ENCODE measurements at places on chromosomes 2 and 18. TPM values are rescaled to one million over a fixed set of nuclear protein-coding genes. Genes with fewer than 3 reads are reported as not detected.

- DNase-seq: no peak
Measured at GRCh38 chr2:144351687-144352086, 168.2 kb downstream of the ZEB2 start.

GRCh38 chr2:177078416-177078815 is 134.2 kb upstream of the HNRNPA3 start:
- DNase-seq: peak; percentile 11

- no peak for DNase-seq
Measured at GRCh38 chr2:113230531-113230930, 48.2 kb downstream of the PAX8 start.

DNA sequence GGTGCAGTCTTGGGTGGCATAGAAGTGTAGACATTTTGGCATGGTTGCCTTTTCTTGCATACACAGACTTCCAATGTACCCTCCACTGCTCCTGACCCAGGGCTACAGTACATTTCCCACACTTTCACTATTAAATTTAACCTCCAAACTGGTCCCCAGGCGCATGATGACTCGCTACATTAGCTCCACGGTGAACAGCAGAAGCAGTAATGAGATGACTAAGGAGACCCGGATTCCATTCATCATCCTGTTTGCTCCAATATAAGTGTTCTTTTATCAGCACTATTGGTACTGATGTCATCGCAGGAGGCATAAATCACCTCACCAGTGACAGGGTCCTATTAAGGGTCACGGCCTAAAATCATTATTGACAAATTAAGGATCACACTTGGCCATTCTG is 316.5 kb downstream of the EN1 start:
- no peak for DNase-seq

DNA sequence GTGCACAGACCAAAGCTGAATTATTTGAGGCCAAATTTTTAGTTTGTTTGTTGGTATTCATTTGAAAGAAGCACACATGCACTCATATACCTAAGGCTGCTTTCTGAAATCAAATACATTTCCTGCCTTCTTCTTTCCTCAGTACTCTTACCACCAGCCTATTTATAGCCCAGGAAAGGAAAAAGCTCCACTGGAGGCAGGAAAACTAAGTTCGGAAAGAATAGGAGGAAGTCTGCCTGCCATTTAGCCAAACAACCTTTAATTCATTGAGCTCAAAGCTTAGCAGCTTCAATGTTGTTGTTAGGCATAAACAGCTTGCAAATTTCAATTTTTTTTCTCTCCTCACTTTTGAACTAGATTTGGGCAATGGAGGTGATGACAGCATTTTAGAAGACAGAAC is 40.4 kb upstream of the RASGRP3 start:
- no peak for DNase-seq

DNA sequence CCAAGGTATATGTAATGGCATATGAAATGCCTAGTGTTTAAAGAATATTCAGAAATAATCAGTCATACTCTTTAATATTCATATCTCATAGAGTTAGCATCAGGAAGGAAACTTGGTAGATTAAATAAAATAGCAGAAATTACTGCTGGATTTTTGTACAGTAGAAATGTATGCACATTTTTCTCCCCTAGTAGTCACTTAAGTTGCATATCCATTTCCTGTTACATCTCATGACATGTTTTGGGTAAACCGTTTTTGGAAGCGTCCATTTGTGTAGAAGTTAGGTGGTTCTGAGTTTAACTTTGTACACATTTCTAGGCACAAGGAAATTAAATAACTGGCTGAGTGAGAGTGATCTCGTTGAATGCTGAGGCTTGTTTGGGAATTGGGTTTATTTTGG is 21.9 kb downstream of the NEDD4L start:
- no peak for DNase-seq

DNA sequence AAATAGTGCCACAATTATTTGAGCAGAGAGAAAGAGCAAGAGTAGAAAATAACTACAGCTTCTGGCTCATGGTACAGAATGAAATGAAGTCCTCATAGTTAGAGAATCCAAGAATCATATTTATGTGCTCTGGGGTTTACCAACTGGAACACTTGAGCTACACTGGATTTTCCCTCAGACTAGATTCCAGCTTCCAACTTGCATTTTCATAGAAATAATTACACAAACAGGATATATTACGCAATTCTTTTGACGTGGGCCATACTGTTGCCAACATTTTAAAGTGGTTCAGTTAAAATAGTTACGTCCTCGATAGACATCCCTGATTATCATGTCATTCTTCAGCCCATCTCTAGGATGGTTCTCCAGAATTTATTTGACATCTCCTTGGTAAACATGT is 129.2 kb downstream of the ETAA1 start:
- DNase-seq: peak; percentile 20

- peak; percentile 38 for DNase-seq
Measured at GRCh38 chr18:67199993-67200617, 316.4 kb downstream of the DSEL start.

- DNase-seq: peak; percentile 79
Measured at GRCh38 chr2:55862673-55863390, 60.8 kb downstream of the EFEMP1 start.

DNA sequence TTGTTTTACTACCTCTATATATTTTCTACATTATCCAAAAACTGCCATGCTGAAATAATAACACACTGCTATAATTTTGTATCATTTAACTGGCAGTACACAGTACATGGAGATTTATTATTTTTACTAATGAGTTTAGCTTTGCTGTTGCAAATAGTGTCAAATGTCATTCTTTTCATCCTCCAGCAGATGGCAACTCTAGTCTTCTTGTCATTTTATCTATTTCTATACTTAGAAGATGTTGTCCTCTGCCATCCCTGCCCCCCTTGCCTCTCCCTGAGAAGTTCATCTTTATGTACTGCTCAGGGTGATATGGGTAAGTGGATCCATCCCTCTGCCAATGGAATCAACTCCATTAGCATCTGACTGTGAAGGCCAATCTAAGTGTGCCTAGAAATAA is 21.7 kb upstream of the LRRTM1 start:
- no peak for DNase-seq

- DNase-seq: no peak
Measured at GRCh38 chr18:59908799-59909198, 9.0 kb downstream of the PMAIP1 start.

GRCh38 chr2:158184556-158185343 is 83.1 kb downstream of the UPP2 start:
- no peak for DNase-seq

- DNase-seq: no peak
Measured at GRCh38 chr2:136236019-136236418, 118.1 kb upstream of the CXCR4 start.

The EVX2 gene
- not detected for polyA plus RNA-seq

The CFC1 gene
- 3.7 TPM for polyA plus RNA-seq
